Left lobe of liver (tissue), 2 donors: ENCODE measurements at places on chromosomes 7 and 10.
A peak's percentile ranks its signal among the peaks of the same experiment; 100 is the strongest.

DNA sequence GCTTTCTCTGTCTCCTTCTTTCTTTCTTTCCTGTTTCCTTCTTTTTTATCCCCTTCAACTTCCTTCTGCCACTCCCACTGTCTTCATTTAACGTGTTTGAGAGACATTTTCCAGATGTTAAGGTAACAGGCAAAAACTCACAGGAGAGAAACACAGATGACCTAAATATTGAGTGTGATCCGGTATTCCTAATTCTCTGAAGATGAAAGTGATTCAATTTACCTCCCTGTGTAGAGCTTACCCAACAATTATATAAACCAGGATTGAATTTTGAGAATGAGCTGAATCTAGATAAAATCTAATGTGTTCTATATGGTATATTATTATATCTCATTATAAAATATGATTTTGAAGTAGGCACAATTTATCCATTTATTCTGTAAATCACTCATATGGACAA is 46.5 kb upstream of the RSU1 start:
- no peak for DNase-seq

DNA sequence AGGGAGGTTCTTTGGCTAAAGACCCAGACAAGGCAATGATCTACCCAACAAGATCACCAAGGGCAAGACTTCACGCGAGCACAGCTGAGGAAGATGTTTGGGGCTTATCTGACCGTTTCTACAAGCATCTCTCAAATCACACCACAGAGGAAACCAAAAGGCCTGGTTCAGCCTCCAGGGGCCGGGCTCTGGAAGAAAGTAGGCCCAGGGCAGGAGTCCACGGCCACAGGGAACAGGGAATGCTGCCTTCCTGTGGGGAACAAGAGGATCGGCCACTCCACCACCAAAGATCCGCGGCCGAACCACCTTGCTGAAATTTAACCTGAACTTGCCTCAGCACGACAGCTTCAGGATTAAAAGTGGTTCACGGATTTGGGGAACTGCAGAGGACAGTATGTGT is 332.5 kb downstream of the PTPRN2 start:
- DNase-seq, result peak; percentile 11

- DNase-seq, result no peak
Observed at GRCh38 chr10:1390200-1390599, 334.0 kb downstream of the WDR37 start.

- no peak for DNase-seq
Observed at GRCh38 chr7:12357508-12357907, 46.2 kb downstream of the VWDE start.

GRCh38 chr7:28440055-28440601 is 27.8 kb downstream of the CREB5 start:
- DNase-seq, result no peak
